ENCODE measurements at places on chromosomes 13 and 19.

- DNase-seq, result peak; percentile 95
Measured at GRCh38 chr19:48837051-48837524, 797 bp upstream of the HSD17B14 start.

DNA sequence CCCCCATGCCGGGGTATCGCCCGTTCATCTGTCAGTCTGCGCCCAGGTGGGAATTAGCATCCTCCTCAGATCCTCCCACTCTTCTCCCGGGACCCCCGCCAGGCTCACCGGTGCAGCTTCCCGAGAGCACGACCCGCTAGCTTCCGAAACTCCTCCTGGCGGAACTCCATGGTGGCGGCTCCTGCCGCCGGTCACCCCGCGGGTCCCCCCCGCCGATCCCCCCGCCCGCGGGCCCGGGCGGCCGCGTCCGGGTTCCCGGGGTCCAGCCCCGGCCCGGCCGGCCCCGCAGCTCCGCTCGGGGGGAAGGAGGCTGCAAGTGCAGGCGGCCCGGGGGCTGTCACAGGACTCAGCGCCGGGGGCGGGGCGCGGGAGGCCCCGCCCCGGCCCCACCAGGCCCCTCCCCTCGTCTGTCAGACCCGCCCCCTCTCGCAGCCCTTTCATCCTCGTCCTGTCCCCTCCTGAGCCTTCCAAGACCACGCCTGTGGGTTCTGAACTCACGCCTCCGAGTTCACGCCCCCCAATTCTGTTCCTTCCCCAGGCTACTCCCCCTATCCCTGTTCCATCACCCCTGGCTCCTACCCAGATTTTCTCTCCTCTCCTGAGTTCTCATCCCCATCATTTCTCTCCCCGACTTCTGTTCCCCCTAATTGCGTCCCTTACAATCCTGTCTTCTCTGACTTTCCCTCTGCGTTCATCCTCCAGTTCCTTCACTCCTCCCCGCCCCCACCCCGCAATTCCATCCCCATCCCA, at the start of gene SLC17A7:
Gene SLC17A7 (minus strand): TSS at position 318 of the 750 bp plus-strand sequence. CDS start 148 bp downstream, at position 170.
- no peak for DNase-seq

- no peak for DNase-seq
Measured at GRCh38 chr13:110910013-110910890, 4.6 kb downstream of the ANKRD10 start.

DNA sequence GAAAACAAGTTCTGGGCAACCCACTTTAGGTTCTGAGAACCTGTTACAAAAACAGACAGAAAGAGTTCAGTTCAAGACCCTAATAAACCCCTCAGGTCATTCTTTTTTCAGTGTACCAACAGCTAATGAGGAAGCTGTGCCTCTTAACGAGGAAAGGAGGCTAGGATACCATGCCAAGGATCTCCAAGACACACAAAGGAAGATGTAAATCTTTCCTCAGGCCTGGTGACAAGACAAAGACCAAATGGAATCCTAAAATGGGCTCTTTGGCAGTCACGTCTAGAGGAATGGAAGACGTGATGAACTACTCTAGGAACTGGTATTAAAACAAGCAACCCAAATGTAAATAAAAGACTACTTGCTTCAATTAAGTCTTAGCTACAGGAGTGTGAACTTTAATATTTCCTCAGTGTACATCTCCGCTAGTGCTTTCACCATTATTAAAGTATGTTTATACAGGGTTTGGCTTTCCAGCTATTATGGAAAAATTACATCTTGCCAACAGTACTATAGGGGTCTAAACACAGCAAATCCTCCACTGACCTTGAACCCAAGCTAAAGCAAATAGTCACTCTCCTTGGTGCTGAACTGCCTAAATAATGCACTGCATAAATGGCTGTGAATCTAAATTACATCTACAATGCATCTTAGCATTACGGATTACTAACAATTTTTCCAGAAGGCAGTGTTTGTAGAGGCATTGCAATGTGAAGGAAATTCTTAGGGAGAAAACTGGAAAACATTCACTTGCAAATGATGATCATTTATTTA, 42.3 kb downstream of the ENOX1 start:
- DNase-seq, result peak; percentile 13

- no peak for DNase-seq
Measured at GRCh38 chr19:54420068-54420382, 4.8 kb downstream of the TTYH1 start.

DNA sequence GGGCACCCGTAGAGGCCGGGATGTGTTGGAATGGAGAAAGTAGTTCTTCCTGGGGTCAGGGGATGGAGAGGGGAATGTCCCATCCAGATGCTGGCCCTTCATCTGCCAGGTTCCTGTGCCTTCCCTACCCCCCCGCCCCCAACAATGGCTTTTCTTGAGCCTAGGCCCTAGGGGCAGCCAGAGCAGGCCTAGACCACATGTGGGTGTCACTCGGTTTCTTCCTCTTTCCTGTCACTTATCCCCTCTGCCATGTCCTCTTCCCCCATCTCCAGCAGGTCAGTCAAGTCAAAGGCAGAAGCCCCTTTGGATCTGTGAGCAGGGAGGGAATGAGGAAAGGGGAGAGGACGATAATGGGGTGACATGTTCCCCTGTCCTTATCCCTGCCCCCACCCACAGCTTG, 36.4 kb downstream of the LYL1 start:
- no peak for DNase-seq

GRCh38 chr13:111610081-111610480, 289.6 kb downstream of the TEX29 start:
- DNase-seq, result no peak

DNA sequence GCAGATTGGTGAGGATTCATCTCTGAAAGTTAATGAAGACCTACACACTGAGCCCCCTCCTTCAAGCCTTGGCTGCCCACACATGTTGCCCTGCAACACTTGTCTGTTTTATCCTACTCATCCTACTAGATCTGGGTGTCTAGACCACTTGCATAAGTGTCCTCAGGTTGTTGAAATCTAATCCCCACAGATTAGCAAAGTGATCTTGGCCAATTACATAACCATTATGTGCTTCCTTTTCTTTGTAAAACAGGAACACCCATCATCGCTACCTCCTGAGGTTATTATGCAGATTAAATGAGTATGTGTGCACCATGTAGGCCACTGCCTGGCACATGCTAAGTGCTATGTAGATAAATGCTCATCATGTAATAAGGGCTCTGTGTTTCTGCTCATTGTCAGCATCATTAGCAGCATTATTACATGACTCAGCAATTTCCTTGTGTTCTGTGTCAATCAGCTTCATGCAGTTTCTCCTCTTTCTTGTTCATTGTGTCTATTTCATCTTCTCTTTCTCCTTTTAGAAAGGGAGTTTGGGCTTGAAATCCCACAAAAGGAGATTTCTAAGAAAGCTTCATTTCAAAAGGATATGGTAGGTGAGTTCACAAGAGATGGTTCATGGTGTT, 15.1 kb downstream of the ZNF175 start:
- DNase-seq, result no peak

DNA sequence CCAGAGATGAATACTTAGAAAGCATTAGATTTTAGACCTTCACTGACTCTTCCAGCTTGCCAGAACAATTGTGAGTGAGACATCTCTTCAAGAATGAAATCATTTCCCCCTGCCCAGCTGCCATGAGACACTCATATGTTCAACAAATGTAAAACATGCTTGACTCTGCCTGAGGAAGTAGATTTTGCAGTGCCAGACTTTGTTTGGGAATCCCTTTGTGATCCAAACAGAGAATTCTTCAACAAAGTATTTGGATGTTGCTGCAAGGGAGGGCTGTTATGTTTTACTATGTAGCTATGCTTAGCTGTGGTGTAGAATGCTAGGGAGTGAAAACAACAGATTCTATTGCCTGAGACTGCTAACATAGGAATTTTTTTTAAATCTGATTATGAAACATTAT, 416.4 kb downstream of the DCT start:
- DNase-seq, result peak; percentile 65

- DNase-seq, result no peak
Measured at GRCh38 chr19:55386493-55386971, 800 bp downstream of the RPL28 start.

DNA sequence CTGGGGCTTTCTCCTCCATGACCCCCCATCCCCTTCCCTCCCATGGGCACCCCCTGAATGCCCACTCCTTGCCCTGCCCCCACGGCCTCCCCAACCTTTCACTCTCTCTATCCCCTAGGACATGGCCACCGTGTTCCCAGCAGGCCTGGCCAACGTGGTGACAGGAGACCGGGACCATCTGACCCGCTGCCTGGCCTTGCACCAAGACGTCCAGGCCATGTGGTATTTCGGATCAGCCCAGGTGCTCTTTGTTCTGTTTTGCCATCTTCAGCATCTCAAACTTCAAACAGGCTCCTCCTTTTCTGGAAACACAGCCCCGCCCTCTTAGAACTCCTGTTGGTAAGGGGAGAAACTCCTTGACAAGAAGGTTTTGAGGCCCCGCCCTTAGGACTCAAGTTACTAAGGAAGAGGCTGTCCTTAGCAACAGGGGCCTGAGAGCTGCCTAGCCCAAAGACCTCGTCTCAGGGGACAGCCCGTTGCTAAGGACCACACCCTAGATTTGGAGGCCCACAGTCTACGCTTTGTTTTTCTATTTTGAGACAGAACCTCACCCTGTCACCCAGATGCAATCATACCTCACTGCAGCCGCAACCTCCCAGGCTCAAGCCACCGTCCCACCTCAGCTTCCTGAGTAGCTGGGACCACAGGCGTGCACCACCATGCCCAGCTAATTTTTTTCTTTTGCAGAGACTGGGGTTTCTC, 5.1 kb upstream of the FLT3LG start:
- DNase-seq, result peak; percentile 87

- DNase-seq, result no peak
Measured at GRCh38 chr13:40975441-40975840, 43.7 kb downstream of the ELF1 start.

GRCh38 chr13:44778761-44779484, 202.8 kb upstream of the TSC22D1 start:
- DNase-seq, result no peak

DNA sequence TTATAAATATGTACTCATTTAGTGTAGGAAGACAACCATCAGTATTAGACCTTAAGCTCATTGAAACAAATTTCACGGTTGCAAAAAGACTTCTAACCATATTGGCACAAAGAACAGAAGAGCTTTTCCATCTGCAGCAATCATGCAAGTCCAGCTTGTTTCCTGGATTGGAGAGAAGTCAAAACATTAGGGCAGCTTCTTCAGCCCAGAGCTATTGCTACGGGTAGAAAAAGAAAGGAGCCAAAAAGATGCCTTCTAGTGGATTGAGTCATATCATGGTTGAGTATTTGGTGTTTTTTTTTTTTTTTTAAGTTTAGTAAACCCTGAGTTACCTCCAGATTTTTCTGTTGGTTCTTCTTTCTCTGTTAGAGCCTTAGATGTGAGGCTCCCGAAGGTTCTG, 99.8 kb downstream of the WDFY2 start:
- peak; percentile 13 for DNase-seq

DNA sequence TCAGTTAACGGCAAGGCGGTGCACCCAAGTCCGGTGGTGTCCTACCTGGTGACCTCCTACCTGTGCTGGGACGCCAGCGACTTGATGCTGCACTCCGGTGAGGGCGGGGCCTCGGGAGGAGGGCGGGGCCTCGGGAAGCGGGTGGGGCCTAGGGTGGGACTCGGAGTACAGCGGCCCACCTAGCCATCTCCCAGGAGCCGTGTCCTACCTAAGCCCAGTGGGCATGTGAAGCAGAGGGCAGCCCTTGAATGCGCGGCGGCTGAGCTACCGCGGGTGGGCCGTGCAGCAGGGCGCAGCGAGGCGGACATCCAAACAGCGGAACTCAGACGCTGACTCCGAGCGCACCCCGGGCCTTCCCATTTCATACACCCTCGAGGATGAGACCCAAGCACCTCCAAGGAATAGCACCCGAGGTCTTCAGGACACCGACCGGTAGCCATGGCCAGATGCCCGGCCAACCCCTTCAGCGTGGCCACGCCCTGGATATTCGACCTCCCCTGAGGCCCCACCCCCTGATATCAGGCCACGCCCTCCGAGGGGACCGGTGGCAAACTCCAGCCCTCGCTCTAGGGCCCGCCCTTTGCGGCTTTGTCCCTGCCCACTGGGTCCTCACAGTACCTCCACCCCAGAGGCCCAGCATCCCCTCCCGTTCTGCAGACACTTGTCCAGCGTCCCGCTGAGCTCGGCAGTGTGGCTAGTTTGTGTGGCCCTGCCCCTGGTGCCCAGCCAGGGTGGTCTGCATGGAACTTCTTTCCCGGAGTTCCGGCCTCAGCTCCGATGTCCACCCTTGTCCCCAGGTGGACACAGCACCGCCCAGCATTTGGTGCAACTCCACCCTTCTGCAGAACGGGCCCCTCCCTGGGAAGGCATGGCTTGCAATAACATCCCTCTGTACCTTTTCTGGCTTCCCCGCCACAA, 5.4 kb downstream of the KLK1 start:
- peak; percentile 18 for DNase-seq

DNA sequence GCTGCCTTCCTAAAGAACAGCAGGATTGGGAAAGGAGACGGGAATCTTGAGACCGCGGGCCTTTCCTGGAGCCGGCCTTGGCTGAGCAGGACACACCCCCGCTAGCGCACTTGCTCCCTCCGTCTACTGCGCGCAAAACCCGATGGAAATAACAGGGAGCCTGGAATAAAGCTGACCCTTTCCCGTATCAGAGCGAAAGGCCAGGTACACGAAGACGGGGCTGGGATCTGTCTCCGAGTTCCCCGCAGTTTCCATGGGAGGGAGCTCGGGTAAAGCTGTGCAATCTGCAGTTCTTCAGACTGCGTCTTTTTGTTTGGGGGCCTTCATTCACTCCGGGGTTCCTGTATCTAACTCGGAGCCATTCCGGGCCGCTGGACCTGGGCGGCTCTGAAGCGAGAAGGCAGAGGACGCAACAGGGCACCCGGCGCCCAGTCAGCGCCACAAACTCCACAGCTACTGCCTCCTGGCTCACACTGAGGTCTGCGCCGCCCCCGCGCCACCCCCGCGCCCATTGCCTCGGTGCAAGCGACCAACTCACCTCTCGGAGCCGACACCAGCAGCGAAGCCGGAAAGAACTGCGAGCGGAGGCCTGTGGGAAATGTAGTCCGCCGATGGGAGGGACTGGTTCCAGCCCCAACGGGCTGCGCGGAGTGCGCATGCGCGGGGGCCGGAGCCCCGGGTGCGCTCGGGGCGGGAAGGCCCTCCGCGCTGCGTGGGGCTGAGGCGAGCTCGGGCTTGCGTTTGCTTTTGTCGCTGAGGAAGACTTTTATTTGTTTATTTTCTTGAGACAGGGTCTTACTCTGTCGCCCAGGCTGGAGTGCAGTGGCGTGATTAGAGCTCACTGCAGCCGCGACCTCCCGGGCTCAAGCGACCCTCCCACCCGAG, at the start of gene ZFP14:
Gene ZFP14 (minus strand): TSS at position 577 of the 885 bp plus-strand sequence. CDS start 11,309 bp downstream, outside the sequence.
- DNase-seq, result peak; percentile 94

- DNase-seq, result no peak
Measured at GRCh38 chr19:45539459-45539858, 32.2 kb downstream of the VASP start.

DNA sequence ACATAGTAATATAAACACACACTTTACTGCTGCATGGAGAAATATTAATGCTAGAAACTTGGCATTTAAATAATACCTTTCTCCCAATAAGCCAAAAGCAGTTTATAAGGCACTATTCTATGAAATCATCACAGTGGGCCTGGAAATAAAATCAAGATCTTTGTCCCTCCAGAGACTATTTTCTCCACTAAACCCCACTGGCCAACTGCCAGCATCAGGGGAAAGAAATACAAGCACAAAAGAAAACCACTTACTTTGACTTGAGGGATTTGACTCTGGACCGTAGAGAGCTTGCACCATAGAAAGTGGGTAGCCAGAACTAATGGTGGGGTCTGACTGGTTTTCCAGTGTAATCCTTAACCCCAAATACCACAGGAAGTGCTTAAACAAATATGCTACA, 71.9 kb downstream of the DCLK1 start:
- no peak for DNase-seq

GRCh38 chr13:112685896-112686295, 3.9 kb upstream of the ATP11A start:
- no peak for DNase-seq
